ENCODE measurements at places on chromosomes 13 and 19.

GRCh38 chr19:47613165-47614020 is 4.5 kb downstream of the BICRA start:
- DNase-seq = no peak

DNA sequence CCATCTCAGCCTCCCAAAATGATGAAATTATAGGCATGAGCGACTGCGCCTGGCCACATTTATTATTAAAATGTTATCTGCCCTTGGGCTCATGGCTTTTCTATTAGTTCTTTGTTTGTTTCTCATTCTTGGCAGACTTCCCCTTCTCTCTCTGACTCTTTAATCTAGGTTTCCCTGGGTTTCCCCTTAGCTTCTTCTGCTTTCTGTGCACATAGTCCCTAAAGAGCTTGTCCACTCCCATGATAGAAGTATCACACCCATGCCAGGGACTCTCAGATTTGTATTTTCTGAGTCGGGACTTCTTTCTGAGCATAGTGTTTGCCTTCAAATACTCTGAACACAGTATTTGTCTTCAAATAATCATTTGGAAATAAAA is 38.6 kb upstream of the ITM2B start:
- DNase-seq = no peak

DNA sequence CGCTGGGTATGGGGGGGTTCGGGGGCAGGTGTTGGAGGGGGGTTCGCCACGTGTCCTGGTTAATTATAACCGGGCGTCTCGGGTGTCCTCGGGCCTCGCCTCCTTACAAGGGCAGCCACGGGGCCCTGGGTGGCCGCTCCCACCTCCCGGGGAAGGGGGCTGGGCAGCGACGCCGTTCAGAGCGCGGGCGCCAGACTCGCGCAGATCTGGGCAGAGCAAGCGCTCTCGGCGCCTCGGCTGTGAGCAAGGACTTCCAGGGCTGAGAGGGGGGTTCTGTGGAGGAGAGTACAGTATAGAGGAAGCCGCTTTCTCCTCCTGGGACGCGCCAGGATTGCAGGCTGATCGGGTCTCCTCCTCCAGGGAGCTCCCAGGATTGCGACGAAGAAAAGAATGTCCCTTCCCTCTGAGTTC is 1.0 kb upstream of the CKM start:
- no peak for DNase-seq

DNA sequence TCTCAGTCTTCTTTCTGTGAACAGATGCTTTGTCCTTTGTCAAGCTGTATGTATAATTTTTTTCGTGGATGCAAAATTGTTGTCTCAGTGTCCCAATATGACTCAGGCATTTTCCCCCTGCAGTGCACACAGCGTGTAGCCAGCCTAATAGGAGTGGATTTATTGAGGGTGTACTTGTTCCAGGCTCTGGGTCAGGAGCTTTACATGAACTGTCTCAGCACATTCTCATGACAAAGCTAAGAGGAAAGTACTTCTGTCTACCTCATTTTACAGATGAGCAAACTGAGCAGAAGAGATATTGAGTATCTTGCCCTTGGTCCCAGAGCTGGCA is 50.8 kb downstream of the STK24 start:
- DNase-seq = no peak
